ENCODE measurements at places on chromosomes 7 and 10.

- no peaks in the 10 kb centered on the region for H3K27me3 ChIP-seq
- no peak for DNase-seq
- no peaks in the 10 kb centered on the region for H3K36me3 ChIP-seq
- peaks cover 16% of the 10 kb centered on the region for H3K4me1 ChIP-seq
Measured at GRCh38 chr7:55100544-55101327, 81.9 kb downstream of the EGFR start.

DNA sequence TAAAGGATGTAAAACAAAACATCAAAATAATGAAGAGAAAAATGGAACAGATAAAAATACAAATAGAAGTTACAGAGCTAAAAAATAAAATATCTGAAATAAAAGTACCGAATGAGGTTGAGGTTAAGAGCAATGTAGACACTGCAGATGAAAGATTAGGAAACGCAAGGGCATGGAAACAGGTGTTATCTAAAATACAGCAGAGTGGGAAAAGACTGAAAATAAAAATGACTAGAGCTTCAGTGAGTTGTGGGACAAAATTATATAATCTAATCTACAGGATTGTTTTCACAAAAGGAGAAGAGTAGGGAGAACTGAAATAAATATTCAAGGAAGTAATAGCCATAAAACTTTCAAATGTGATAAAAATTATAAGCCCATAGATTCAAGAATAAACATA lies 123.8 kb downstream of the PTEN start:
- H3K4me1 ChIP-seq, result no peaks in the 10 kb centered on the region
- H3K36me3 ChIP-seq, result no peaks in the 10 kb centered on the region
- no peaks in the 10 kb centered on the region for H3K27me3 ChIP-seq

DNA sequence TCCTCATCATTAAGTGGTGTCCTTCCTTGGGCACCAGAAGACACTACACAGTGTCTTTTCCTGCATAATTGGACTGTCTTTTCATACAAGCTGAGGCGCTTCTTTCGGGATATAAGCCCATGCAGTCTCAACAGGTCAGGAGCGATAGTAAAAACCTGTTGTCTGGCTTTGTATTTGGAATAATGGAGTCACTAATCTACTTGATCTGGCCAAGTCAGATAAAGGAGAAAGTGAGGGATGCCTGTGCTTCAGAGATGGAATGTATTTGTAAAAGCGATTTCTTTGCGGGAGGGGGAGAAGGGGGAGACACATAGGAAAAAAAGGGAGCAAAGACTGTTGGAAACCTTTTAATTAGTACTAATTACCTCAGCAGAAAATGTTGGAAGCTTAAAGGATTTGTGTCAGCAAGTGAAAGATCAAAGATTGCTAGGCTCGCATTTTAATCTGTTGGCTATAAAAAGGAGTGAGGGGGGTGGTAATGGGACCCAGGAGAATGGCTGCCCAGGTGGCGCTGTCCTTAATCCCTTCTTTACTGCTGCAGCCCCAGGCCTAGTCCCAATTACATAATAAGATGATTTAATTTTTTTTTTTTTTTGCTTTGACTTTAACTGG lies 581.4 kb downstream of the LRMDA start:
- H3K27me3 ChIP-seq, result no peaks in the 10 kb centered on the region
- H3K36me3 ChIP-seq, result no peaks in the 10 kb centered on the region
- peaks cover 10% of the 10 kb centered on the region for H3K4me1 ChIP-seq
- DNase-seq, result no peak
- no peak overlapping the region for H3K27ac ChIP-seq

DNA sequence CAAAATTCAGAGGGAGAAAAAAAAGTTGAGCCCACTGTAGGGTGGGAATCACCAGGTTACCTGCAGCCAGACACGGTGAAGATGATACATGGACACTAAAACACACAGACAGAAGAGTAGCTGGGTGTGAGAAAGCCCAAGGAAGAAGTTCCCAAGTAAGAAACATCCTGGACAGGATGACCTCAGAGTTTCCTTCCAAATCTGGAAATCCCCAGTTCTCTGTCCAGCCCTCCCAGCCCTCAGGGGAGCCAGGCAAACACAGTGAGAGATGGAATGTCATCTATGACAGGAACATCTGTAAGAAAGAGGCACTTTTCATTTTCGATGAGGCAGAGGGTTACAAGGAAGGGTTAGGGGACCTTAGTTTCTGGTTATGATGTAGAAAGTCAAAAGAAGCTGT lies 125.1 kb upstream of the LYZL1 start:
- peaks cover 7% of the 10 kb centered on the region for H3K4me1 ChIP-seq
- DNase-seq, result no peak
- H3K27me3 ChIP-seq, result no peaks in the 10 kb centered on the region
